ENCODE measurements at places on chromosomes 12 and 14.

DNA sequence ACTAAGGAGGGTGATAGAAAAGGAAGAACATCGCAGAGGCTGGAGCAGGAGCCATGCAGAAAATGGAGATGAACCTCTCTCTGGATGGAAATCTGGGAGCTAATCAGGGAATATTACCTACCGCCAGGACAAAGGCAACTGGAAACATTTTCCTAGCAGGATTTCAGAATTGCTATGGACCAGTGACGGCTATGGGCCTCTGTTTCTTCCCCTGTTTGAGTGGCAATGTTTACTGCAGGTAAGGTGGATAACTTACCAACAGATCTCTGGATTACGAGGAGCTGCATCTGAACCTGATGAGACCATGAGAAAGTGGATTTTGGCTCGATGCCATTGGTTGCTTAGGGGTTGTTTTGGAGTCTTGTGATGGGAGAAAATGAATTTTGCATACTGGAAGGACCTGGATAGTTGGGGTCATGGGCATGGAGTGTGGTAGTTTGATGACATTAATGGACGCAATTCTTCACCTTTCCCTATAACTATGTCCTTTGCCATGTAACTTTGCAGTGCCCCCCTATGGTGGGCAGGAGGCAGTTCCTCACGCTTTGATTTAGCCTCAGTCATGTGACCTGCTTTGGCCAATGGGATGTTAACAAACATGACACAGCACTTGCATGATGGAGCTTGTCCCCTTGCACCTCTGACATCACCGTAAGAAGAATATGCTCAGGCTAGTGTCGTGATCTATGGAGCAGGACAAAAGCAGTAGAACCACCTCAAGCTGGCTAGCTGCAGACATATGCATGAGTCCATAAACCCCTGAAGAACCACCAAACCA is 51.1 kb downstream of the CALM1 start:
- DNase-seq = no peak

DNA sequence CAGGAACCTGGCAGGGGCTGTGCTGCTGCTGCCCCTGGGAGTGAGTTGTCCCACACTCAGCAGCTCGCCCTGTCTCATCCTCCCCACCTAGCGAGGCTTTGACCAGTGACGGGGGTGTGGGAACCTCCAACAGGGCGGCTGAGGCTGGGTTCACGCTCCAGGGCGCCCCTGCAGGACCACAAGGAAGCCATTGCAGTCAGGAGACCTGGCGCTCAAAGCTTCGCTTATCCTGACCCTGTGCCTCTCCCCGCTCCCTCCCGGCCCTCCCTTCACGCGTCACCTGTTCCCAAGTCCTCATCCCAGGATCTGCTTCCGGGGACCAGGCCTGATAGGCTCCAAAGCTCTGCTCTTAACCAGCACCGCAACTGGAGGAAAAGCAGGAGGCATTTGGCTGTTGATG is 272.0 kb upstream of the SFSWAP start:
- DNase-seq = no peak

- DNase-seq = no peak
Measured at GRCh38 chr14:89163031-89163636, 253.9 kb downstream of the FOXN3 start.

GRCh38 chr14:77640756-77641533 is 24.5 kb upstream of the SPTLC2 start:
- DNase-seq = no peak

- DNase-seq = no peak
Measured at GRCh38 chr12:6376079-6376869, 911 bp upstream of the SCNN1A start.

- no peak for DNase-seq
Measured at GRCh38 chr12:13026286-13026685, 17.9 kb upstream of the FAM234B start.

- DNase-seq = no peak
Measured at GRCh38 chr12:7114008-7114407, 5.0 kb upstream of the C1RL start.

DNA sequence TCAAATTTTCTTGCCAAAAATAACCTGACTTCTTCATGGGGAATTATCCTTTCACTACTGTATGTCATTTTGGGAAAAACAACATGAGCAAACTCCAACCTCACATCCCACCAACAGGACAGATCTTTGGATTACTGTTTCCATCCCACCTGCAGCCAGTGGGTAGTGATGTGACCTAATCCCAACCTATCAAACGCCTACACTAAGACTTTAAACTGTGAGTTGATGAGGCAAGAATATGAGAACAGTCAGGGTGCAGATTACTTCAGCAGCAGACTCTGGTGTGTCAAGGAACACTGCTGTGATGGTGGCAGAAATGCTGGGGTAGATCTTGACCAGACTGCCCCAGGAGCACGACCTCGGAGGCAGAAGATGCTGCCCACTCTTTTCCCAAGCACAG is 293.2 kb downstream of the DUSP6 start:
- no peak for DNase-seq

DNA sequence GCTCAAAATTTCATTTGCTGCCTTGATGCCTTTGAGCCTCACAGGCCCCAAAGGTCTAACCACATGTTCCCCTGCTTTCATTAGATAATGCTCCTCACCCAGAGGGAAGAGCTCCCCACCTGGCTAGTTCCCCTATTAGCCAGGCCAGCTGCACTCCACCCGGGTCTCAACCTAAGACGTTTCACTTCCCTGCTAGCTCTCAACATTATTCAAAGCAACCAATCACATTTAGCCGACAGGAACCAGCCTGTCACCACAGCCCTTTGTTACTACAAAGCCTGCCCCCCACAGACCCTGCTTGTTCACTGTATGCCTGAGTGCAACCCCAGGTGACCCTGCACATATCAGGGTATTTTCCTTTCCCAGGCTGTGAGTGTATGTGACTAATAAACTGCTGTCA is 78.6 kb downstream of the SLC15A5 start:
- DNase-seq = no peak

GRCh38 chr14:101469382-101470247 is 91.7 kb upstream of the DIO3 start:
- DNase-seq = no peak

DNA sequence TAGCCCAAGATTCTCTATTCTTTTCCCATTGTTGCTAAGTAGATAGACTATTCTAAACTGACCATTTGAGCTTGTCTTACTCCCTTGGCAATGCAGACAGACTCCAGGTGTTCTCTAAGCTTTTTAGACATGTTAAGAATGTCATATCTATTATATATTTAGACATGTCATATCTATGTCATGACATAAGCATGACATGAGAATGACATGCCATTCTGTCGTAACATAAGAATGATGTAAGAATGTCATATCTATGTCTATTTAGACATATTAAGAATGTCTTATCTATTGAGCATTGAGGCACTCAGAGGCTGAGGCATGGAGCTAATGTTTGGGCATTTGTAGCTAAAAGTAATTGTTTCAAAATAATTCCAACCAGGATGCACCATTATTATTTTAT is 277.3 kb upstream of the ATP2B1 start:
- no peak for DNase-seq

- DNase-seq = no peak
Measured at GRCh38 chr12:11798006-11798708, 148.7 kb downstream of the ETV6 start.

DNA sequence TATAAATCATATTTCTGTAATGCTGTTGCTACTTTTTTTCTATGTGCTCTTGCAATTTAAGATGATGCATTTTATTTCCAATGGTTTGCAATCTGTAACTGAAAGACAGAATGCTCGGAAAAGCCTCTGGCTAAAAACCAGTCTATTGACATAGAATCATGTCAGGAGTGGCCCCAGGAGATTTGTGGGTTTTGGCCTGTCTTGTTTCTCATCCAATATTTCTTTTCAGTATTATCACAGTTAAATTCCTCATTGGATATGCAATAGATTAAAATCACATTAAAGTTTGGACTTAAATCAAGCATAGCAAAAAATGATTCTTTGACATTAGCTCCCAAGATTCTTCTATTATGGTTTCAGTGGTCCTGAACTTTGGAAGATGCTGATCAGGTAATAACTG is 19.1 kb upstream of the SLC38A2 start:
- DNase-seq = no peak

DNA sequence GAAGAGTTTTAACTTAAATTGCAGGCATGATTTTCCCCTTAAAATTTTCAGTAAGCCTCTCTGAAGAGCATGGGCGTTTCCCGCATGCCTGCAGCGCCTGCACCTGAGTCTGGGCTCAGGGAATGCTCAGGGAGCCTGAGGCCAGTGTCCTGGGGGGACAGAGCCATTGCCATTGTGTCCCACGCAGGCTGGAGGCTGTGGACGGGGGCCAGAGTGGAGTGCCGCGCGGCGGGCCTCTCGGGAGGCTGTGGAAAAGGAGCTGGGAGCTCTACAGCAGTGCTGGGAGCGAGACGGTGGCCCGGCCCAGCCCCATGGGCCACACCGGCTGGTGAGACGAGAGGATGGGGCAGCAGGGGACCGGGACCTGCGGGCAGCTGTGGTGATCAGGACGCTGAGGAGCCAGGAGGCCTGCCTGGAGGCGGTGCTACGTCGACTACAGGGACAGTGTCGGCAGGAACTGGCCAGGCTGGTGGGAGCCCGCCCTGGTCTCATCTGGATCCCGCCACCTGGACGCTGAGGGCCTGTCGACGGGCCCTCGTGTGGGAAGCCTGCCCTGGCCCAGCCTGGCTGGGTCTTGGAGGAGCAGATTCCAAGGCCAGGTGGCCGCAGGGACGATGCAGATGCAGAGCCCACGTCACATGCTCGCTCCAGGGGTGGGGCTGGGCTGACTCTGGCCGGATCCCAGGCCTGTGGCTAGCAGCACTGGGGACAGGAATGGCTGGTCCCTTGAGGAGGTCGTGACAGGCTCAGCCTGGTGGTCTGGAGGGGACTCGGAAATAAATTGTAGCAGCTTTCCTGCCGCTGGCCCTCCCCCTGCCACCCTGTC is 7.6 kb downstream of the TEDC1 start:
- no peak for DNase-seq

DNA sequence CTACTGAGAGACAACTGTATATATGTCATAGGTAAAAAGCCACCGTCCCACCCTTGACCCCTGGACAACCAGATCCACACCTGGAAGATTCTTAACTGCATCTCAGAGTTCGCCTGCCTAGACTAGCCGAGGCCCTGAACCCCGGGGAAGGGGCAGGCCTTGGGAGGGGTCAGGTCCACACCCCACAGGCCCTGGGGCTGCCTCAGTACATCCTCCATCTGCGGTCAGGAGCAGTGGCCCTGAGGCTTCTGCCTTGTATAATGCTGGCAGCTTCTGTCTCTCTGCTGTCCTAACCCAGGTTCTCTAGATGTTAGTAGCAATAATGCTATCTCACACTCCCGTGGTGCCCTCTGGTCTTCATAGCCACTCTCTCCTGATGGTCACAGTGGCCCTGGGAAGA is 36.8 kb downstream of the JDP2 start:
- no peak for DNase-seq

GRCh38 chr12:6644903-6645302 is 2.3 kb downstream of the ACRBP start:
- no peak for DNase-seq

GRCh38 chr12:47903151-47903611 is 1.6 kb downstream of the VDR start:
- no peak for DNase-seq

DNA sequence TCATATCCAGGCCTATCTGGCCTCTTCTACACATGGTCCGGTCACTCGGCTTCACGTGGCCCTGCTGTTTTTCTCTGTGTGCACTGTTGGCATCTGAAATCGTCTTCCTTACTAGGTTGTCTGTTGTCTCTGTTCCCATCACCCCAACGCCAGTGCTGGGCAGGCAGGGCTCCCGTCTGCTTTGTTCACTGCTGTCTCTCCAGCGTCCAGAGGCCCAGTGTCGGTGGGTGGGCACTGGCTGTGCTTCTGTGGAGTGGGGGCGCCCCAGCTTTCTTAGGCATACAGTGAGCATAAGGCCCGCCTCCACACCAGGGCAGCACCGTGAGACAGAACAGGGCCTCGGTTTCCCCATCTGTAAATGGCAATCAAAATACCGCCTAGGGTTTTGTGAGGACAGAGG is 153.1 kb downstream of the BCL11B start:
- no peak for DNase-seq

- DNase-seq = no peak
Measured at GRCh38 chr14:34628681-34629135, 1.2 kb downstream of the SNX6 start.

GRCh38 chr12:48592591-48593086 is 22.8 kb upstream of the LALBA start:
- DNase-seq = no peak

DNA sequence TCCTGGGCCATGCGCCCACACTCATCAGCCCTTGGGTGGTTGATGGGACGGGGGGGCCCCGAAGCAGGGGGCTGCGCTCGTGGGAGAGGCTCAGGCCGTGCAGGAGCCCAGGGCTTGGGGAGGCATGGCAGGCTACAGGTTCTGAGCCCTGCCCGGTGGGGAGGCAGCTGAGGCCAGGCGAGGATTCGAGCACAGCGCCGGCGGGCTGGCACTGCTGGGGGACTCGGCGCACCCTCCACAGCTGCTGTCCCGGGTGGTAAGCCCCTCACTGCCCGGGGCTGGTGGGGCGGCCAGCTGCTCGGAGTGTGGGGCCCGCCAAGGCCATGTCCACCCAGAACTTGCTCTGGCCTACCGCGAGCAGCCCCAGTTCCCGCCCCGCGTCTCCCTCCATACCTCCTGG is 295.8 kb upstream of the SEL1L start:
- DNase-seq = no peak

- DNase-seq = no peak
Measured at GRCh38 chr12:3110578-3110977, 33.4 kb downstream of the TSPAN9 start.

DNA sequence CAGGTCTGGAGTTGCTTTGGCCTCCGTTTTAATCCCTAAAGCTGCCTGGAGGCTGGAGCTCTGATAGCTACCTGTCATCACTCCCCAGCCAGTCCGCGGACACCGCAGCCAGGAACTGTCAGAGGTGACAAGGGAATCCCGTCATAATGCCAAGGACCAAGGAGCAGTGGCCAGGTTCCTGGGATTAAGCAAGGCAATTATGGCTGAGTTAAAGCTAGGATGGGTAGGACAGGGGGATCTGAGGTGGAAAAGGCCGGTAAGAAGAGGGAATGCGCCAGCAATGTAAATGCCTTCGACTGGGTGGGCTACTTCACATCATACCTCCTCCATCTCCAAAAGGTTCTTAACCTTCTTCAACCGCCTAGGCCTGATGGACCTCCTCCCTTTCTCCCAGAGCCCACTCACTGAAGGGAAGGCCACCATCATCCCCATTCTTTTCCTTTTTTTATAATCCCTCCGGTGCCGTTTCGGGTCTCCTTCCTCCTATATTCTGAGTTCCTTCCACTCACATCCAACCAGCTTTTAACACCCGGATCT is 1.9 kb downstream of the PPP1R3E start:
- no peak for DNase-seq

- DNase-seq = no peak
Measured at GRCh38 chr14:75826599-75826998, 155.2 kb downstream of the TGFB3 start.
